ENCODE measurements at places on chromosomes 2 and 18.

GRCh38 chr18:14942275-14942674 lies 194.3 kb downstream of the ANKRD30B start:
- no peak for DNase-seq

GRCh38 chr2:36485521-36485920 lies 112.4 kb downstream of the FEZ2 start:
- no peak for DNase-seq

DNA sequence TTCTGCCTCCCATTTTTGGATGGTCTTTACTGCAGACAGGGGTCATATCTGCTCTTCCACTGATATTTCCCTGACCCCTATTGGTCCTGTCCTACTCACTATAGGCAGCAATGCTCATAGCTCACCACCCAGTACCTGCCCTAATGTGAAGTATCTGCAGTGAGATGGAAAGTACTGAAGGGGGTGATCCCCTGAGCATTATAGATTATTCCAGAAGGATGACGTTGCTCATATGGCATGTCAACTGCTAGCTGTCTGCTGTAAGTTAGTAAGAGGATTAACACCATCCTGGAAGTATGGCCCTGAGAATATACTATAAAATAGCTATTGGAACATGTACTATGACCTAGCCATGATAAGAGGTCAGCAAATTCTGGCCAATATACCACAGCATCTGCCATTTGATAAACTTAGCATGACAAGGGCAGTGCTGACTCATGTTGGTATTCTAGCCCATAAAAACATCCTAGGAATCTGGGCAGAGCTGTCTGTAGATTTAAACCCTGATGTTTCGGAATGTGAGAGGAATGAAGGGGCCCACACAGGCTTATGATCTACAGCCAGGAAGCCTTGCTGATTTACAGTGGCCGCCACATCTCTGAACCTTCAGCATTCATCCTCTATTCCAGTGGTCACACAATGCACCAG lies 451.4 kb downstream of the TNS1 start:
- DNase-seq, result no peak

- DNase-seq, result no peak
These were observed 952.7 kb downstream of the TDRD15 start for GRCh38 chr2:22076454-22076853.

DNA sequence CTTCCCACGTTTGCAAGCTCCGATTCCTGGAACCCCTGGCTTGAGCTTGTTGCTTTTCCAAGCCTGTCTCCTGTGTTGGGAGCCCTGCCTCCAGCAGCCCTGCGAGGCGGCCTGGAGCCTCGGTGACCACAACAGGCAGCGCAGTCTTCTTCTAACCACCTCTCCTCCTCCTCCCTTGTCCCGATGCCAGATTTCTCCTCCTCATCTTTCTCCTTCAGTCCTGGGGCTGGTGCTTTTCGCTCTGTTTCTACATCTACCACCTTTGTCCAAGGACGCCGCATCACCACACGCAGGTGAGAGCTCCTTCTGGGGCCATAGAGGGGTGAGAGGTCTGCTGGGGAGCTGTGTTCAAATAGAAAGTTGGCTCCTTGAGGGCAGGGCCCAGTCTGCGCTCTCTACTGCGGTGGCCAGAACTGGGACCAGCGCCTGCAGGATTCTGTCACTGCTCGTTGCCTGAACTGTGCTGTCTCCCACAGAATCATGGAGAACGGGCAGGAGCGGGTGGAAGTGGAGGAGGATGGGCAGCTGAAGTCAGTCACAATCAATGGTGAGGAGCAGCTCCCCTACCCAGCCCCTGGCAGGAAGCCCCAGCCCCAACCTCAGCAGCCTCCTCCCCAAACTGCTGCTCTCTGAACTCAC lies 3.9 kb downstream of the DNAJB2 start:
- DNase-seq, result no peak

Data from activated CD8-positive, alpha-beta T cell treated with anti-CD3 and anti-CD28 coated beads, Interleukin-2, amount 10 ng/mL, durations not matched to agents 7 days and 5 days (primary cell).